NCI-H1930 (cell line): ENCODE measurements at places on chromosomes 2 and 18.

- DNase-seq = no peak
Measured at GRCh38 chr18:10313016-10313342, 141.5 kb upstream of the APCDD1 start.

- DNase-seq = no peak
Measured at GRCh38 chr18:55592572-55592971, 4.6 kb upstream of the TCF4 start.

- DNase-seq = no peak
Measured at GRCh38 chr2:197209742-197210408, 100.7 kb downstream of the ANKRD44 start.

- DNase-seq = no peak
Measured at GRCh38 chr2:232854082-232854481, 16.0 kb upstream of the SNORC start.

DNA sequence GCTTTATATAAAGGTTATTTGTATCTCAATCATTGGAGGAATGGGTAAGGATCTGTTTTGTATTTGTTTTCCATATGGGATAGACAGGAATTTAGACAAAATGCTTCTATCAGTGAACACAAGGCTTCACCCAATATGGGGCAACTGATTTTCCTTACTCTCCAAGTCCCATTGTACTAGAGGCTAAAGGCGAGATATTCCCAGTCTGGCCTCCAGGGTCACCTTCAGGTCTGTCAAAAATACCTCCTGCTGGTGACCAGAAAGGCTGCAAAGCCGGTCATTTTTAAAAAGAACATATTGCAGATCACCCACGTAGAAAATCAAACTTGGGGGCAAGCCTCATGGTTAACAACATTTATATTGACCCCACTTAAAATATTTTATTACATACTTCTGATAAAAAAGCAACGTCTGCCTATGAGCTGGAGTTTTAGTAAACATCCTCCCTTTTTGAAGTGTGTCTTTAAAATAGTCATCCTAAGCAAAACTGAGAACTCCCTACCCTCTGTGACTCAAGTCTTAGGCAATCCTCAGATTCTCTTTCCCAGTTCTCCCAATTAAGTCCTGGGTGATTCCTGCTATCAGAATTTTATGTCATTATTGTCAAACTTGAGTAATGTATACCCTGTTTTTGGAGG lies 276.6 kb downstream of the MREG start:
- DNase-seq = no peak

- peak; percentile 30 for DNase-seq
Measured at GRCh38 chr2:39379643-39380524, 57.2 kb downstream of the MAP4K3 start.

GRCh38 chr2:60385648-60386047 lies 167.8 kb downstream of the BCL11A start:
- DNase-seq = no peak
